Breast epithelium (tissue), 4 donors: ENCODE measurements at places on chromosomes 2 and 18.

- peak; percentile 44 for DNase-seq
These were observed 24.8 kb upstream of the ZFP36L2 start for GRCh38 chr2:43251171-43251731.

GRCh38 chr2:134386310-134386709 lies 132.4 kb downstream of the MGAT5 start:
- DNase-seq, result no peak

- no peak for DNase-seq
These were observed 144.3 kb downstream of the C1D start for GRCh38 chr2:67918471-67918870.

- no peak for DNase-seq
These were observed 12.7 kb downstream of the CCNYL1 start for GRCh38 chr2:207724113-207724512.

DNA sequence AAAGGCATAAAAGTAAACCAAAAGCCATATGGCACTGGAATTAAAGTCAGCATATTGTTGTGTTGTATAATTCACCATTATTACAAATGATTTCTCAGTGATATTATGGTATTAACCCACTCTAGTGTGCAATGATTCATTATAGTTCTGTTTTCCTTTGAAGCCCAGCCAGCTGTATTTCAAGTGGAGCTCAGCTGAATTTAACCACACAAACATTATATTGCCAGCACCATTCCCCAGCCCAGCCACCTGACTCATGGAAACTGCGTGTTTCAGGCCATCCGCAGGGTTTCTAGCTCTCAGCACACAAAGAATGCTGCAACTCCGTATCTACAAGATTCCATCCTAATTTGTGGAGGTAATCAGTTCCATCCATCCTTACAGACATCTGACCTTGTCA lies 166.8 kb upstream of the CHAC2 start:
- DNase-seq, result no peak

DNA sequence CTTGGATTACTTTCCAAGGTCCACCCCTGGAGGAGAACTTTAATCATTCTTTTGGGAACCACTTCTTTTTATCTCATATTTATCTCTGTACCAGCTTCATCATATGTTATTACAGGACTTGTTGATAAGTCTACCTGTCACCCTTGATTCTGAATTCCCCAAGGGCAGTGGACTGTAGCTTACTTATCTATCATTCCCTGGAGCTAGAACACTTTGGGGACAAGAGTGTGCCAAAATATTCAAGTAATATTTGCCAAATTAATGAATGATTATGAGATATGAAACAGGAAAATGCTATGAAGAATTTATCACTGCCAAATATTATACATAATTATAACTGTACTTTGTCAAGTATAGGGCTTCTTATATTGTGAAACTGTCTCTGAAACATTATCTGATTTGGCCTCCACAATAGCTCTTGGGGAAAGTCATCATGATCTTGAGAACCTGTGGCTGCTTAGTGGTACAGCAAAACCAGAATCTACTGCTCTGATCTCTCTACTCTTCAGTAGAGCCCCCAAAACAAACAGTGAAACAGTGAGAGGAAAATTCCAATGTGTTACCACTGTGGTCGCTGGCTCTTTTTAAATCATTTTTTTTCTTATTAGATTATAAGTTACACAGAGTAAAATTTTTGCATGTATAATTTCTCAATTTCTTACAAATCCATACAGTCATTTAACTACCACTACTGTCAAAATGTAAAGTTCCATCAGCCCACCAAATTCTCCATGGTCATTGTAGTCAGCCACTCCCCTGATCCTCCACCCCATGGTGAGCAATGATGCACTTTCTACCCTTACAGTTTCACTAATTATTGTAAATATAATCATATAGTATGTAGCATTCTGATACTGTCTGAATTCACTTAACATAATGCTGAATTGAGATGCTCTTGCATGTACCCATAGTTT lies 197.5 kb downstream of the PIEZO2 start:
- no peak for DNase-seq

GRCh38 chr2:184455624-184456023 lies 142.7 kb upstream of the ZNF804A start:
- no peak for DNase-seq

- no peak for DNase-seq
These were observed 614.9 kb downstream of the LRP1B start for GRCh38 chr2:141515931-141516330.

DNA sequence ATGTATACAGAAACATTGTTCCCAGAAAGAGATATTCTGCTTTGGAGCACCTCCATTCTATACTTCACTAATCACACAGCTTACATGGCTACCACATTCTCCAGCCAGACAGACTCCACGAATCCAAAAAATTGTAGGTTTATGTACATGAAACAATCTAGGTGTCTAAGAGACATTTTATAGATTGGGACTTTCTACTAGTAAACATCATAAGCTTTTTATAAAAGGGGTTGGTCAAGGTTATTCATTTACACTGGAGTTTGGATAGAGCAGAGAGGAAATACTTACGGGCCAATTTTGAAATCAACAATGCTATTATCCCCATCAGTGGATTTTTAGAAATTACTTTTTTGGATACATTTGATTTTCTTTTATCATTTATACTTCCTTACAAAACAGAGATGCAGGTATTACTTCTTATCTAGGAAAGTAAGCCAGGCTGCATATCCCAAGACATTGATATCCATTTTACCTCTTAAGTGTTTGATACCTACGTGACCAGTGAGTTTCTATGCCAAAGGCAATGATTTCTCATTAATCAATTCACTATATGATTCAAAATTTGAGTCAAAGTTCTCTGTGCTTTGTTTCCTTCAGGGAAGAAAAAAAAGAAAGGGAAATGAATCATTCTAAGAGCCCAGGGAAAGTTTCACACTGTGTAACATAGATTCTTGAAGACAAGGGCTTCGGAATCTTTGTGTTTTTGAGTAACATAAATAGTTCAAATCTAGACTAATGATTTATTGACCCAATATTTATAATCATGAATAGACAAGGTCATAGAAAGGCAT lies 140.5 kb downstream of the PTH2R start:
- no peak for DNase-seq

GRCh38 chr18:55247032-55247431 lies 287.8 kb upstream of the CCDC68 start:
- DNase-seq, result no peak

- DNase-seq, result no peak
These were observed 68.1 kb downstream of the DYSF start for GRCh38 chr2:71521436-71521950.

DNA sequence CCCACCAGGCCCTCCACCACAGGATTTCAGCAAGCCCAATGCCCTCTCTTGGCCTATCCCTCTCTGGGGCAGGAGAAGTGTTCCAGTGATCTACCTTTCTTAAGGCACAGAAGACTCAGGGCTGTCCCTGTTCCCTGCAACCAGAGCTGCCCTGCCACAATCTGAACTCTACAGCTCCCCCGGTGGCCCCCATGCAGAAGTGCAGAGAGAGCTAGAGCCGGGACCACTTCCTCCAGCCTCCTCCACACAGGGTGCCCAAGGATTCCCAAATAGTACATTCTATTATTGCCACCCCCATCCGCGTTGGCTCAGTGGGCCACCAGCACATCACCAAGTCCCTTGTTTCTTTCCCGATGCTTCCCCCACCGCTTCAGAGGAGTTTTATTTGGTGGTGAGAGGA lies 114.8 kb upstream of the PTPRM start:
- no peak for DNase-seq

GRCh38 chr2:7994397-7994951 lies 687.4 kb upstream of the ID2 start:
- no peak for DNase-seq

- DNase-seq, result no peak
These were observed 4.6 kb downstream of the DOCK10 start for GRCh38 chr2:225037415-225038230.

DNA sequence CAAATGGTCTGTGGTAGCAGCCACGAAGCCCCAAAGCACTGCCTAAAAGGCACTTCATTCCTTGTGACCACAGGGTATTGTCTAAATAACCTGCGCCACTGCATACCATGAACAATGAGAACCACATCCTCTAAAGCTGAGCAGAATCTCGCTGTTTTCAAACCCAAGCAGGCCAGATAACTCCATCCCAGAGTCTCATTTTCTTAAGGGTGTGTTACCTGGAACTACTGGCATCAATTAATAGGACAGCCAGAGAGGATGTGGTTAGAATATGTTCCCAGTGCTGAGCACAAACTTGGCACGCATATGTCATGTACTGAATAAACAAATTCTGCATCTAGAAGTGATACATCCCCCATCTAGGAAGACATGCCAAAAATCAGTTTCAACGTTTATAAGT lies 13.0 kb downstream of the VPS4B start:
- DNase-seq, result no peak

GRCh38 chr2:37330681-37331080 lies 6.0 kb upstream of the PRKD3 start:
- no peak for DNase-seq

DNA sequence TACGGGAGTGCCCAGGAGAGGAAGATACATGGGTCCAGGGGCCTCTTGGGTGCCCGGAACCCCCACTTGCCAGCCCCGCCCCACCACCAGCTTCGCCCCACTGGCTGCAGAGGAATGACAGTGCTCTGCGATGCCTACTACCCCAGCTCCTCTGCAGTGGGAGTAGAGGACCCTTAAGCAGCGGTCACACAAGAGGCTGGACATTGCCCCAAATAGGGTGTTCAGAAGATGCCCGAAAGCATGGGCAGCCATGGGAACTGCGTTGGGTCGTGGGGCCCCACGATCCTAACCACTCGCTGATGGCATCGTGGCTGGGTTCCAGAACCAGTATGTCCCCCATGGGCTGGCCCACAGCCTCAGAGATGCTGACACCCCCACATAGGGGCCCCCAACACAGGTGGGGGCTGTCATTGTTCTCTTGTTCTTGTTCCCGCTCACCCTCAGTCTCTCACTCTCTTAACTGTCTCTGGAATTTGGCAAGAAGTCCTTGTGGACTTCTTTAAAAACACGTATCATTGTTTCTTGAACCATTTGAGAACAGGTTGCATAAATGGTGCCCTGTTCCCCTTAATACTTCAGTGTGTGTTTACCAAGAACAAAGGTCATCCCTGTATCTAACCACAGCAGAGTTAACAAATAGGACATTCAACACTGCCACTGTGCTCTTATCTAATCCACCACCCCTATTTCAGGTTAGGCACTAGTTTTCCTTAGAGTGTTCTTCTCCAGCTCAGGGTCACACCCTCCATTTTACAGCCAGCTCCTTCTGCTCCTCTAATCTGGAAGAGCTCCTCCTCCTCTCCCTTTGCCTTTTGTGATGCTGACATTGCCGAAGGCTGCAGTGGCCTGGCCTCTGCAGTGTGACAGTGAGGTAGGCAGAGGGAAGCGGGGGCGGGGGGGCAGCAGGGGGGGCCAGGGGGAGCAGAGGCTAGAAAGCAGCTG lies 76.3 kb downstream of the STPG4 start:
- DNase-seq, result no peak

- no peak for DNase-seq
These were observed 35.8 kb downstream of the MTCL1 start for GRCh38 chr18:8741117-8741516.

DNA sequence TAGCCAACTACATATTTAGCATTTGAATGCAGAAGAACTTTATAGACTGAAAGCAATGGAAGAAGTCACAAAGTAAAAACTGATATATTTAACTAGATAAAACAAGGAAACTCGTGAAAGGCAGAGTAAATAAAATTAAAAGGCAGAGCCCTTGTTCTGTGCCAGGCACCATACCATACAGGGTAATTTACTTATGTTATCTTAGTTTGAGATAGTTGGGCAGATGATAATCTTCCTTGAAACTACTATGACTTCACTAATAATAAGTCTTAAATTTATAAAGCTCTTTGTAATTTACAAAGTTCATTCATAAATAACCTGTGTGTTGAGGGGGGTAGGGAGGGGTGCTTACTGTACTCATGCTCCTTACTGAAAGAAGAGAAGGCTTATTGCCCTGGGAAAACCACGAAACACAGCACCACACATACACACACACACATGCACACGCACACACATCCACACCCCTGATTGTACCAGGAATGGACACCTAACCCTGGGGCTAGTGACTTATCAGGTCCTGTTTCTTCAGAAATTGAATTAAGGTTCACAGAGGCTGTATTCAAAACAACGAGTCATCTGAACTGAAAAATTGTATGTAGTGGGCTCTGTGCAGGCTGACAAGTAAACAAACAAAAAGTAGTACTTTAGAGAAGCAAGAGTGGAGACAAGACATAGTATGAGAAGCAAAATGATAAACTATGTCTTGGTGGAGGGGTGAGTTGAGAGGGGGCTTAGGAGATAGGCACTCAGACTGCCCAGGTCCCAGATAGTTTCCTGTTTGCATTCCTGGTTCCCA lies 38.1 kb downstream of the AGFG1 start:
- no peak for DNase-seq

GRCh38 chr2:100137866-100138570 lies 4.4 kb downstream of the AFF3 start:
- no peak for DNase-seq

DNA sequence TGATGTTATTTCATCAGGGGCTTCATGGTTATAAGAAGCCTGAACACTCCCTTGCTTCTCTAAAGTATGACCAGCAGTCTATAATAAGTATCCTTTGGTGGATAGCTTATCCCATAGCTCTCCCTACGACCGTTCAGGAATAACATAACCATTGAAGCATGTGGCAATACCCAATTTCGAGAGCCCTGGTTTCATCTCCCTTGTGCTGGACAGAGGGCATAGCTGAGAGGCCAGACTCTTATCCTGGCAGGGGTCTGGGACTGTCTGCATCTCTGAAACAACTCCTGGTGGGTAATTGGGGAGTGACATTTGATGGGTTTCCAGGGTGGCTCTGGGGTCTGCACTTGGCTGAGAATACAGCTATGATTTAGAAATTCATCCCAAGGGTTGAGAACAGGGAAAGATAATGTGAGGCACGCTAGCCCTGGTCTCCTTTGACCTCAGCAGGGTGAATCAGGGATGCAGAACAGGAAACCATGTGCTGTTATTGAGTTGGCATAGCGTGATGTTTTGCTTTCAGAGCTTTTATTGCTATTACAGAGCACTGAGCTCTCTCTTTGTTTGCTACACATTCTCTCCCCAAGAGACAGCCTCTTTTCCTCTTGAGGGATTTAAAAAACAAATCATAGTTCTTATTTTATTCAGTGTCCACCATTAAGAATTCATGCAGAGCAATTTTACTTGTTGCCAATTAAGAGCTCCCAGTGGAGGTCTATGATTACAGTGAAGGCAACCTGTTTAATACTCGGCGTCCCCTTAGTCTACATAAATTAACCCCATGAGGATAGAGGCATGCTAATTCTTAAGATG lies 274.5 kb downstream of the NCKAP5 start:
- no peak for DNase-seq

GRCh38 chr2:19989342-19989666 lies 601 bp downstream of the WDR35 start:
- no peak for DNase-seq

DNA sequence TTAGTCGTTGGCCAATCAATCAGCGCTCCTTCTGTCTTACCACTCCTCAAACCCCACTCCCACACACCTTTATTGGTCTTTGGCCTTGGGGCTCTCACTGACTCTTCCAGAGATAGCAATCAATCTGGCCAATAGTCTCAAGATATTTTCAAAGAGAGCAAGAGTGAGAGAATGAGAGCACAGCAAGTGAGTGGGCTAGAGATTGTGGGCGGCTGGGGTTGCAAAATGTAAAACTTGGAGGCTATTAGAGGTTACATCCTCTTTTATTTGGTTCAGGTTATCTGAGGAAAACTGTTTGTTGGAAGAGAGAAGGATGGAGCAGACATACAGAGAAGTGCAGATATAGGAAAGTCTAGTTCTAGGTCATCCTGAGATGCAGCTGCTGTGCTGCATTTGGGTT lies 32.8 kb downstream of the TACR1 start:
- DNase-seq, result no peak
